ENCODE measurements at places on chromosomes 6 and 20.

DNA sequence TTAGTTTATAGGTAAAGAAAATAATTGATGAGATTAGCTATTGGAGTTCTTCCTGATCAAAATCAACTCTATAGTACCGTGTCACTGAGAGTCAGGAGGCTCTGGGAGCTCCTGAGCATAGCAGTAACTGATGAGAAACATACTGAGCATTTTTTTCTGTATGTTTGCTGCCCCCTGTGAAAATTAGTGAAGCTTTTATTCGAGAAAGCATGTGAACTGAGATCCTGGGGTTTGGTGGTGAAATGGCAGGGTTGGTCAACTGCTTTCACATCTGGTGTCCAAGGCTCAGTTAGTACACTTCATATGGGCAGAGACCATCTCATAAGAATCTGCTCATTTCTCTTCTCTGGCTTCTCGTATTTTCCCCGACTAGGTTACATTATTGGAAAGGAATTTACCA lies 4.1 kb upstream of the ABT1 start:
- no peak for DNase-seq

- DNase-seq, result no peak
Observed at GRCh38 chr20:57655809-57656155, 35.6 kb upstream of the ZBP1 start.

- no peak for DNase-seq
Observed at GRCh38 chr6:156344491-156344890, 432.7 kb upstream of the ARID1B start.

DNA sequence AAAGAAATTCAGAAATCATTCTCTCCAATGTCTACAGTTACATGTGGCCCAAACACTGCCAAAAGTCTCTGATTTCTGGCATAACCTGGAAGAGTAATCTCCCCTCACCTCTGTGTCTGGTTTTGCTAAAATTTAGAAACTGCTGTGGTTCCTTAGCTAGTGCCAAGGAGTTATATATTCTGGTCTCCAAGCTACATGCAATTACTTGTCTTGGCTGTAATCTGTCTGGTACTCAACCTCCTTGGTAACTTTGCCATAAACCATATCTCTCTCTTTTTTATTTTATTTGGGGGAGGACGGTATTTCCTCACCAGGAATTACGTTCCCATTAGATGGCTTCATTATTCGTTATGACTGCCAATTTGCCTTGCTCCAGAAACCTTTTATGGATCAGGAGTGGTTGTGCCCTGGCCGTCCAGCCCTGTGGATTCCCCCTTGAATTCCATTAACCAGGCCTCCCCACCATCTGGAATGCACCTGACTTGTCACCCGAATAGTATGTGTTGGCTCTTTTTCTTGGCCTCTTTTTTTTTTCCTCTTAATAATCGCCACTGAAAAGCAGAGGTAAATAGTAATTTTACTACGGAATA lies 400.0 kb downstream of the CD83 start:
- DNase-seq, result no peak

DNA sequence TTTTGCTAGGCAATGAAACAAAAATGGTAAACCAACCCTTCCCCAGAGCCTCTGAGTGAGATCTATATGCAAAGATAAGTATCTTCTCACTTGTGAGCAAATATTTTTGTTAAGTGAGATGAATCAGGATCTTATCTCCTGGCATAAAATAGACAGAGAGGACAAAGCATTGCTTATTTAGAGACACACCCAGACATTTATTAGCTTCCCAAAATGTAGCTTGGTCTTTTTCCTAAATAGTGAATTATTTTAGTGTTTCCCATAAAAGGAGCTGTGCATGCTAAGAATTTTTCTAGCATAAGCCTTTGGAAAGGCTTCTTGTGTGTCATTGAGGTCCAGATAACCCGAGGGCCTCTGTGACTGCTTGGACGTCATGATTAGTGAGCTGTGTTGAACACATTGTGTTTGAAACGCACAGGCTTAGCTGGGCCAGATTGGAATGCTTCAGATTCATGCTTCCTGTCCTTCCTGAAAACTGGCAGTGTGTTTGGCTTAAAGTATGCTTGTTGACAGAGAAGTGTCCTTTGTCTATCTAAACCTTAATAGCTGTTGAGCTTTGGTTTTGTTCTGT lies 16.5 kb downstream of the MTHFD1L start:
- no peak for DNase-seq

DNA sequence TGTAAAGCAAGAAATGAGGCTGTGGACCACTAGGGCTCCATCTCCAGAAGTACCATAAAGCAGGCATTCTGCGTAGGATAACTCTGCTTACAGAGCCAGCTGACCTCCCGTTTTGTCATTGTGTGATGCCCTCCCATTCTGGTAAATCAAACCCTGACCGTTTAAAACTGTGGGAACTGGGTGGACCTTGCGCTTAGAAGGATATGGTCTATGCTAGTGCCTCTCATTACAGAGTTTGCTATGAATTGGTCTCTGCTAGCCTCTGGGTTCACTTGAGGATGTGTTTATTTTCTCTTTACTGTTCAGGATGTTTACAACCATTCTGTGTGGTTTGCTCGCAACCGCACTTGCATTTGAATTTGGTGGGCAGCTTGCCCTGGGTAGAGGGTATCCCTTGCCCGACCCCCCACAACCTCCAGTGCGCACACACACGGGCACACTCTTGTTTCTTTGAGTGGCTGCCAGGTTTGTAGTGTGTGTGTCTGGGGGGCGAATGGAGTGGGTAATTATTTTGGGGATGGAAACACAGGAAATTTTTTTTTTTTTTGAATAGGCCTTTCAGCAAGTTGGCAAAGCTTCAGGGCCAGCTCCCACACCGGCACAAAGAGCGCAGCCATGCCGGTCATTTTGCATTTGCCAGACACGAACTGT lies 198.3 kb downstream of the JARID2 start:
- DNase-seq, result no peak

DNA sequence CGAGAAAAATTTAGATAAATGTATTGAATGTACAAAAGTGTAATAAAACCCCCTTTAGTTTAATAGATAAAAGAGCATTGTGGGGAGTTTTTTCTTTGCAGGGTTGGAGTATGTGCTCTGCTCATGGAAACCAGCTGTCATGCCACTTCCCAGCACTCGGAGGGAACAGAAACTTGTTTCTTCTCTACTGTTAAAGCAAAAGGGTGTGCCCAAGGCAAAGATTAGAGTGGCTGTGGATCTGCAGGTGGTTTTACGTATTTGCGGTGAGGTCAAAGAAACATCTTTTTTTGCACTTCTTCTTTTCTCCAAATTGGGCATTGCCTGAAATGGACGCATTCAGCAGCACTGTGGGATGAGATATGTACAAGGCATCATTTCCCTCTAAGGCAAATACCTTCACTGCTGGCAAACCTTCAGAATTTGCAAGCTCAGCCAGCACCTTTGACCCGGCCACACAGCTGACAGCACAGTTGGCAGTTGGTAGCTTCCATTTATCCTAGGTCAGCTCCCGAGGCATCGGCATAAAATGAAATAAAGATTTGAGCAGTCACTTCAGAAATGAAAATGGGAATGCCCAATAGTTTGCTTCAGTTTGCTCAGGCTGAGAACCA lies 178.4 kb upstream of the EYA4 start:
- no peak for DNase-seq

DNA sequence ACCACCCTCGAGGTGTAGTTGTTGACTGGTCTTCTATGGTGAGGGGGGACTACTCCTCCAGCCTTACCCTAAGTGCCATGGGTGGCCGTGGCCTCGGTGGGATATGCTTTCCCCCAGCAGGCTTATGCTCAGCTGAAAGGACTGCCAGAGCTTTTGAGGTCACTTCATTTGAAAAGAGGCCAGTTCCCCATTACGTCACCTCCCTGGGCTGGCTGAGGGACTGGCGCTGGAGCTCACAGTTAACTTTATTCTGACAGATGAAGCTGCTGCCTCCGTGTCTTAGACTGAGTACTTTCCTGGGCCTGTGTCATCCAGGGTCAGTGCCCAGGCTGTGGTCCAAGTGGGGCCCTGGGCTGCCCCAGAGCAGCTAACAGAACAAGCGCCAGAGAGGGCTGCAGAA lies 42.8 kb upstream of the PCMTD2 start:
- DNase-seq, result no peak

DNA sequence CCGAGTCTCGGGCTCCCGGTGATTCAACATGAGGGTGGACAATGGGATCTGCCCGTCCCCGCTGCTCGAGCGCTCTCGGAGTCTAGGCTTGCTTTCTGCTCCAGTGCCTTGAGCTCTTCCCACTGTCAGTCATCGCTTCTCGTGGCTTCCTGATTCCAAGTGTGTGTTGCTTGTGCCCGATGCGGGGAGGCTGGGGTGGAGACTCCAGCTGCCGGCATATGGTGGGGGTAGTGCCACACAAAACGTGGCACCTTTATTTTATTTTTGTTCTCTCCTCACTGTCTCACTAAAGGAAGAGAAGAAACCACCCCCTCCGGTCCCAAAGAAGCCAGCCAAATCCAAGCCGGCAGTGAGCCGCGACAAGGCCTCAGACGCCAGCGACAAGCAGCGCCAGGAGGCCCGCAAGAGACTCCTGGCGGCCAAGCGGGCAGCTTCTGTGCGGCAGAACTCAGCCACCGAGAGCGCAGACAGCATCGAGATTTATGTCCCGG lies 14.8 kb upstream of the MYL9 start:
- no peak for DNase-seq

DNA sequence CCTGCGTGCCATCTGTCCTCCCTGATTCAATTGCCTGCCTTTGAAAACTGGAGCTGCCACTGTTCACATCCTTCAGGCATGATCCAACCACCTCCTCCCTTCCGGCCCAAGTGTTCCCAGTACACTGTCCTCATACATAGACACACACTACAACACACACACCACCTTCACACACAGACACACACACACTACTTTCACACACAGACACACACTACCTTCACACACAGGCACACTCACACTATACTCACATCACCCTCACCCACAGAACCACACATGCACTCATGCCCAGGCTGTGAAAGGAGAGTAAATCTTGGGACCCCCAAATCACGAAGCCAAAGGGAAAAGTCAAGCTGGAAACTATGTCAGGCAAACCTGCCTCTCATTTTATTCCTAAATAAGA lies 109.4 kb upstream of the MYLIP start:
- DNase-seq, result no peak

GRCh38 chr20:51531141-51531710 lies 11.3 kb downstream of the NFATC2 start:
- DNase-seq, result peak; percentile 24

- DNase-seq, result no peak
Observed at GRCh38 chr6:158321960-158322359, 9.7 kb downstream of the TULP4 start.

- no peak for DNase-seq
Observed at GRCh38 chr6:139888681-139889122, 514.3 kb upstream of the CITED2 start.

DNA sequence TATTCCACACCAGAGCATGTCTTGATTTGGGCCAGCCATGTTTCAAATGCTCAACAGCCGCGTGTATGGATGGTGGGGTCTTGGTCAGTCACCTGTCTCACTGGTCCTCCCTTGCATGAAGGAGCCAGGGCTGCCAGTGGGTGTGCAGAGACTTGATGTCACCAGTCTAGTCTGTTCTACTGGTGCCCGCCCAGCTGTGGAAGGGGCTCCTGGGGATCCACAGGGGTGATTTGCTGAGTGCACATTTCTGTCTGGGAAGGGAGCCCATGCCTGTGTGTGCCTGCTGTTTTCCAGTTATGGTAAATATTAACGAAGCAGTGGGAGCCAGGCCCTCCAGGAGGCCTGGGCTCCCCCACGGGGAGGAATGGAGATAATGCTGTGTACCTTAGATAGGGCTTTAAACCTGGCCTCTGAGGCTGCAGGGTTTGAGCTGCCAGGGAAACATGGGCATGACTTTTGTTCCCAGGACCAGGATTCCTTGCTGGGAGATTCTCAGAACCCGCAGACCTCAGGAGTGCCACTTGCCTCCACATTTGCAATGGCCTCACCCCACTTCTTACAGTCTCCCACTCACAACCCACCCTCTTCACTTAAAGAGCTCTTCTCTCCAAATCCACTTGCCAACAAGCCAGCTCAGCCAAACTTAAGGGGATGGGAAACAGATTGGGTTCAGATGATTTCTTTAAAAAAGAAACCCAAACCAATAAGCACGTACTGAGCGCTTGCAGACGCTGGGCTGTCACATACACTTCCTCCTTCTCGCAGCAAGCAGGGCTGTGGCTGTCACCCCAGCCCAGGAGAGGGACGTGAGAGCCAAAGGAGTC lies 54.1 kb downstream of the VEGFA start:
- no peak for DNase-seq

DNA sequence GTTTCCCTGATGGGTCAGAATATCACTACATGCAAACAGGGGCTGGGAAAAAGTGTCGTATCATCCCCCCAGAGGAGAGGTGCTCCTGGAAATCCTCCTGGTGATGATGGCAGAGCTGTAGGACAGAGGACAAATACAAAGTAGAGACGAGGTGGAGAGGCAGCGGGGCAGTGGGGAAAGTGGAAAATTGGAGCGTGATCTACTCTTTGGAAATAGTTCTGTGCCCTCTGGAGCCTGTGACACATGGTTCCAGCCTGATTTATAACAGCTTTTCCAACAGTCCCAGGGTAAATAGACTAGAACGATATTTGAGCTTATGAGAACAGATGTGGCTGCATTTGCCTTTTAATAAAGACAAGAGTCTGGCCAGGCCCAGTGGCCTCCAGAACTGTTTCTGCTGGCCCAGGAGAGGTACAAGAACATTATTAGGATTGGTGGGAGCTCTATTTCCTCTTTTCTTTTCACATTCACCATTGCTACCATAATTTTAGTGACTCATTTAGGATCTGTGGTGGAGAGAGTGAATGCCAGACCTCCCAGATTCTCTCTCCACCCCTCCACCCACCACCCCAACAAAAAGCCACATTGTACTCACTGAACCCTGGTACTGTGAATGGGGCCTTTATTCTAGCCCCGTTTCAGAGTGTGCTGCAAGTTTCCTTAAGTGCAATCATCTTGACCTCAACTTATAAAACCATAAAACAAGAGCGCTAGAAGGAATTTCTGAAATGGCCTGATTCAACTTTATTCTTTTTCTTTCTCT lies 78.3 kb downstream of the BTBD3 start:
- DNase-seq, result no peak

DNA sequence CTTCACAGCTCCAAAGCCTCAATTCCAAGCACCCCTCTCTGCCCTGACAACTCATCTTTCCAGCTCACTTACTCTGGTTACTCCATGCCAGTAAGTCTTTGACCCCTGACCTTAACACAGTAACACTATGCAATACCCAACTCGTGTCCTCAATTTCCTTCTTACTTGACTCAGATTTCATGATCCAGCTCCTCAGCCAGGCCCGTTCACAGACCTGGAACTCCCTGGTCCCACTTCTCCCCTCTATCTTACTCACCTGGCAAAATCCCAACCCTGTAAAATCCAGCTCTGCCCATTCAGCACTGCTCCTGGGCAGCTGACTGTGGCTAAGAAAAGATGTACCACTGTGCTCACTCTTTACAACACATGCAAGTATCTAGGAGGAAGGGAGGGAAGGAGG lies 7.9 kb downstream of the GNL1 start:
- DNase-seq, result no peak

DNA sequence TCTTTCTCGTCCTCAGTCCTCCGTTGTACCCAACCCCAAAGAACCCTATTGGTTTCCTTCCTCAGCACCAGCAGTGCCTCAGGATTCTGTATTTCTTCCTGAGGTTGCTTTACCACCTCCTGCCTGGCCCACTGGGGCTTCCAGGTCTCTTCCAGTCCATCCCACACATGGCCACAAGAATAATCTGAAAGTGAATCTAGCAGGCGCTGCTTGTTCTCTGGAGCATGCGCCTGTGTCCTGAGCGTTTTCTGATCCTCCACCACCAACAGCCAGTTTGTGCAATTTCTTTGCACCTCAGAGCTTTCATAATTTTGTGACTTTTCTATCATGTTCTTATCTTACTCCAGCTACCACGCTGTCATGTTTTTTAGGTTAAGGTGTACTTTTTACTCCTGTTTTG lies 11.6 kb upstream of the HSP90AB1 start:
- no peak for DNase-seq

GRCh38 chr20:23133560-23133998 lies 47.5 kb upstream of the CD93 start:
- DNase-seq, result no peak
